GM12864 (cell line): ENCODE measurements at places on chromosomes 12 and 14.

DNA sequence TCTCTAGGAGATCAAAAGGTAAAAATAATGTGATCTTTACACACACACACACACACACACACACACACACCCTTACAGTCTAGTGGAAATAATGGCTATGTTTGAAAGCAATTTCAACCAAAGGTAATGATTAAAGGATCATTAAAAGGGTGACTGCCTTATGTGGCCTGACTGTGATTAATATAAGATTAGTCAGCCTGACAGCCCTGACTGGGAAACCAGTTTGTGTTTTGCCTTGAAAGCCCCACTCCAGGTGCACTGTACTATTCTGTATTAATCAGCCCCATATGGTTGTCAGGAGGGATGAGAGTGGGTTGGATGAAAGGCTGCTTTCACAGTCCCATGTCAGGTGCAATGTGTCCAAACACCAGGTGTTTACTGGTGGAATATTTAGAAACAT lies 10.5 kb downstream of the RASSF9 start:
- no peak for DNase-seq

DNA sequence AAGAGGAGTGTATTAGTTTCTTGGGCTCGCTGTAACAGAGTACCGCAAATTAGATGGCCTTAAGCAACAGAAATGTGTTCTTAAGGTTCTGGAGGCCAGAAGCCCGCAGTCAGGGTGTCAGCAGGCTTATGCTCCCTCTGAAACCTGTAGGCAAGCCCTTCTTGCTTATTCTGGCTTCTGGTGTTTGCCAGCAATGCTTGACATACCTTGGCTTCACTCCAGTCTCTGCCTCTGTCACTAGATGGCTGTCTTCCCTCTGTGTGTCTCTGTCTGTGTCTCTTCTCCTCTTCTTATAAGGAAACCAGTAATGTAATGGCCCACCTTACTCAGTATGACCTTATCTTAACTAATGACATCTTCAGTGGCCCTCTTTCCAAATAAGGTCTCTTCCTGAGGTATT lies 85.1 kb downstream of the DERA start:
- no peak for DNase-seq

DNA sequence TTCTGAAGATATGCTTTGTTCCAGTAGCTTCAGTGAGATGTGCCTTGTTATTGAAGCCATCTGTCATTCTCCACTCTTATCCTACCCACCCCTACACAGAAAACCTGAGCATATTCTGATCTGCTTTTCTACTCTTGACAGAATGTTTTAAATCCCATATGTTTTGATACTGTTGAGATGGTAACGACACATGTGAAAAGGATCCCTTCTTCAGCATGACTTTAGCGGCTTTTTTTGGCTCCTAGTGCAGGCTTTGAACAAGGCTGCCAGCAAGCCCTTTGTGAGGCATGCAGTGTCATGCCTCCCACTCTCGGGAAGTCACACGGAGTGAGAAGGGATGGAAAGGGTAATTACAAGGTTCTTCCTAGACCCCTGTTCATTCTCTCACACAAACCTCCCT lies 228.8 kb upstream of the RGS6 start:
- no peak for DNase-seq

DNA sequence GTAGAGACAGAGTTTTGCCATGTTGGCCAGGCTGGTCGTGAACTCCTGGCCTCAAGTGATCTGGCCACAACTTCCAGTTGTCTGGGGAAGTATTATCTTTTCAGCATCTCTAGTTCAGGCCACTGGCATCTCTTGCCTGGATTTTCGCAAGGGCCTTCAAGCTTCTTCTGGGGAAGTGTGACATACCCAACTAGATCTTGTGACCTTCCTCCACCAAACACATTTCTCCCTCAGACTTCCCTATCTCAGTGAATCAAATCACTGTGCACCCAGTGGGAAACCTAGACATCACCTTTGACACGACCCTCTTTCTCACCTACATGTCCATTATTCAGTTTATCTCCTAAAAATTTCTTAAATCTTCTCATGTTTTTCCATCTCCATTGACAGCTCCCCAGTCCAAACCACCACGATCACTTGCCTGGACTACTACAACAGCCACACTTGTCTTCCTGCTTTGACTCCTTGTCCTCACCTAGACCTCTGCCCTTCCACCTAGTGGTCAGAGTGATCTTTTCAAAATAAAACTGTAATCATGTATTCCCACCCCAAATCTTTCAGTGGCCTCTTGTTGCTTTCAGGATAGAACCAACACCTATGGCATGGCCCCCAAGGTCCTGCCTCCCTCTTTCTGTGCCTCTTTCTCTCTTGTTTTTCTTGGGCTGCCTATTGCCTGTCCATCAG lies 3.3 kb downstream of the EEF1AKMT3 start:
- no peak for DNase-seq

DNA sequence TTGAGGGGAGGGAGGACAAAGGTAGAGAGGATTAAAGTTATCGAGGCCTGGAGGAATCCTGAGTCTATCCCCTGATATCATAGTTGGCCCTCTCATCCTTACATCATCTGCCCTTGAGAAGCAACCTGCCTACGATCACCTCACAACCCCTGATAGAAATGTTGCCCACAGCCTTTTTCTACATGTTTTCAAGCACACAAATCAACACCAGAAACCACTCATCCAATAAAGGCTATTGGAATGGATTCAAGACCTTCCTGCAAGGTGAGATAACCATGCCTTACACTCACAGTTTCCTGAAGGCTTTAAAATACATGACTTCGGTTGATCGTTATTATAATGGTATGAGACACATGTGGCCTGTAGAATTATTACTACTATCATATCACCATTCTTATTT lies 175.7 kb upstream of the EGLN3 start:
- DNase-seq: no peak

DNA sequence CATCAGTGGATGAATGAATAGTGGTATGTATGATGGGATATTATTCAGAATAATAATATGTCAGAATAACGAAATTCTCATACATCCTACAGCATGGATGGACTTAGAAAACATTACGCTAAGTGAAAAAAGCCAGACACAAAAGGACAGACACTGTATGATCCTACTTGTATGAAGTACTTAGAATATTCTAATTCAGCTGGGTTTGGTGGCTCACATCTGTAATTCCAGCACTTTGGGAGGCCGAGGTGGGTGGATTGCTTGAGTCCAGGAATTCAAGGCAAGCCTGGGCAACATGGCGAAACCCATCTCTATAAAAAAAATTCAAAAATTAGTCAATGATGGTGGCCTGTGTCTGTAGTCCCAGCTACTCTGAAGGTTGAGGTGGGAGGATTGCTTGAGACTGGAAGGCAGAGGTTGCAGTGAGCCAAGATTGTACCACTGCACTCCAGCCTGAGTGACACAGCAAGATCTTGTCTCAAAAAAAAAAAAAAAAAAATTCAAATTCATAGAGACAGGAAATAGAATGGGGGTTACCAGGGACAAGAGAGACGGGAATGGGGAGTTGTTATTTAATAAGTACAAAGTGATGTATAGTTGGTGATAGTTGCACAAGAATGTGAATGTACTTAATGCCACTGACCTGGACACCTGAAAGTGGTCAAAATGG lies 132.3 kb downstream of the CHST11 start:
- no peak for DNase-seq

DNA sequence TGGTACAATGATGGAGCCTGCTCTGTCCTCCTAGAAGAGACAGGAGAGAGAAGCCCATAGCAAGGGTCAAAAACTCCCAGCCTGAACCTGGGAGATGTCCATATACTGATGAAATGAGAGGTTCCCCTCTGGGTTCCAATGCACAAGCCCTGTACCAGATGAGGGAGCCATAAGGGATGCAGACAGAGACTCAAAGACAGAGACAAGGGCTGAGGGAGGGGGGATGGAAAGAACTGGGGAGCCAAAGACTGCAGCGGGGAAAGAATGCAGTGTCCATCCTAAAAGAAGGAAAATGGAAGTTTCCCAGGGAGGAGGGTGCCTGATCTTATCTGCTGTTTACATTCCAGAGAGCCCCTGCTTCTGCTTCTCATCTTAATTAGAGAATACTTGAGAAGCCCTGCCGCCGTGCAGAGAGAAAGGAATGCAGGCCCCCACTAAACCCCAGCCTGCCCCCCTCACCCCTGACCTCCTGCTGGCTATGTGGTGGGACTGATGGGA lies 27.7 kb downstream of the KRT18 start:
- DNase-seq: no peak

- DNase-seq: no peak
Measured at GRCh38 chr14:92310776-92311375, 12.1 kb upstream of the SLC24A4 start.

GRCh38 chr12:122076743-122077495 lies 1.6 kb upstream of the MLXIP start:
- no peak for DNase-seq

DNA sequence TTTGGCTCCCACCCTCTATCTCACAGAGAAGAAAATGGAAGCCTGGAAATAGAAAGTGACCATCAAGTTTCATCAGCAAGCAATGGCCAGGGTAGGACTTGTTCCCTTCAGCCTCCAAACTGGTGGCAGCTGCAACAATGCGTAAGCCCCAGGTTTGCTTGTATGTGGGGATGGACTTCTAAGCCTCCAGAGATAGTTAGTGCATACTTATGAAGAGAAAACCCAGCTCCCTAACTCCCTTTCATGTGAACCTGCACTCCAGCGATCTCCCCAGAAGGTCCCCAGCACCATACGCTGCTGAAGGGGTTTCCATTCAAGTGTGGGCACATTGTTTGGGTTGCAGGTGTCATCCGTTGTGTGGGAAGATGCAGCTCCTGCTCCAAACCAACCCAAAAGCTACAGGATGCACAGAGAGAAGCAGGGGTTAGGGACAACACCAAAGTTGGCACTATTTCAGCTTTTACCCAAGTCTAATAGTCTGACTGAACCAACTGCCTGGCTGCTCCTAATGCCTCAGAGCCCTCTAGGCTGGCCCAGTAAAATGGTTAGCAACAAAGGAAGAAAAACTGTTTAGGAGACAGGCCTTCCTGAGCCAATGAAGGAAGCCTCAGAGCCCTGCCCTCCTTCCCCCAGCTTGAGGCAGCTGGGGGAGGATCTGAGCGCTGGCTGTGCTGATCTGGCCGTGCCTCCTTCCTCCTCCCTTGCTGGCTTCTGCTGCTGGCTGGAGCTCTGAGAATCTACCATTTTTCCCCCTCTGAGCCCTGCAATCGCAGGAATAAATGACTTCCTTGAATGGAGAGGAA lies 12.3 kb downstream of the ZFP36L1 start:
- no peak for DNase-seq

DNA sequence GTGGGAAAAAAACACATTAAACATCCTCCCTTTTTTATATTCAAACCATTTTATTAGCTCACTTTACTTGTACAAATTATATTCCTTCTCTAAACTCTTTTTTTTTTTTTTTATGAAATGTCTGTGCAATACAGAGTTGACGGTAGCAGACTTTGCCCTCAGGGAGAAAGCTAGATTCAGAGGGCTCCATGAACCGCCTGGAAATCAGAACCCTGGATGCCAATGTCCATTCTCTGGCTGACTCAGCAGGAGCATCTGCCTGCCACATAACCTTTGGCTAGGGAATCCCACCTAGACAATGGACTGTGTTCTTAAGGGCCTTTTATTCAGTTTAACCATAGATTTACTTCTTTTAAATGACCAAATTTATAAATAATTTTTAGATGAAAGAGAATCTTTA lies 467.0 kb downstream of the MDGA2 start:
- no peak for DNase-seq

- DNase-seq: no peak
Measured at GRCh38 chr12:49294086-49294803, 702 bp upstream of the PRPH start.

- DNase-seq: no peak
Measured at GRCh38 chr14:45096218-45096617, 12.3 kb downstream of the PRPF39 start.

DNA sequence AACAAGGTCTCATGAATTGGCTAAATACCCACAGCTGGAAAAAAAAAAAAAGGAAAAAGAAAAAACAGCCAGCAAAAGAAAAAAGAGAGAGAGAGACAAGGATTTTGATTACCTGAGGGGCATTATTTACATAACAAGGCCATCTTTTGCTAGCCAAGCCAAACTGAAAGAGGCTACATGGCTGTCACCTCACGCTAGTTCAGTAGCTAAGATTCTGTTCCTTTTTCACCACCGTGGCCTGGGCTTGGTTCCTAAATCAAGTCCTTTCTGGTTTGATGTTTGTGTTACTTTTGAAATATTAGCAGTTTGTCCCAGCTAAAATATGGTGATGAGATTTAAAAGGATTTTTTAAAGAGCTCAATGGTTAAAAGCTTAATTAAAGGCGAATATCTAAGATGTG lies 2.0 kb upstream of the SDS start:
- no peak for DNase-seq

GRCh38 chr12:118986050-118986449 lies 4.7 kb downstream of the SRRM4 start:
- no peak for DNase-seq

DNA sequence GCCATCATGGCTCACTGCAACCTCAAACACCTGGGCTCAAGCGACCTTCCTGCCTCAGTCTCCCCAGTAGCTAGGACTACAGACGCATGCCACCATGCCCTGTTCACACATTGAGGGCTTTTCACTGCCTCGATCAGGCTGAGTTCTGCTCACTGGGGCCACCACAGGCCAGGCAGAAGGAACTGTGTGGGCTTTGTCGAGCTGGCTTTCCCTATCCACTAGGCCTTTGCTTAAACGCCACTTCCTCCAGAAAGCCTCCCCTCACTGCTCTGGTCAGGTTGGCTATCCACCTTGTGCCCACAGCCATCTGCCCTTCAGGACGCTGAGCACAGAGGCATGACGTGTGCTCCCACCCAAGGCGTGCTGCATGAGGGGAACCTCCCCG lies 45.2 kb downstream of the MLXIP start:
- DNase-seq: no peak

GRCh38 chr12:6821591-6822425 lies at the start of gene GPR162:
GPR162 (plus strand) TSS chr12:6821821; CDS start chr12:6823899, 2,078 bp downstream.
- no peak for DNase-seq

- no peak for DNase-seq
Measured at GRCh38 chr12:8033153-8034044, 883 bp downstream of the FOXJ2 start.

- DNase-seq: no peak
Measured at GRCh38 chr12:24325331-24325730, 375.9 kb upstream of the SOX5 start.

DNA sequence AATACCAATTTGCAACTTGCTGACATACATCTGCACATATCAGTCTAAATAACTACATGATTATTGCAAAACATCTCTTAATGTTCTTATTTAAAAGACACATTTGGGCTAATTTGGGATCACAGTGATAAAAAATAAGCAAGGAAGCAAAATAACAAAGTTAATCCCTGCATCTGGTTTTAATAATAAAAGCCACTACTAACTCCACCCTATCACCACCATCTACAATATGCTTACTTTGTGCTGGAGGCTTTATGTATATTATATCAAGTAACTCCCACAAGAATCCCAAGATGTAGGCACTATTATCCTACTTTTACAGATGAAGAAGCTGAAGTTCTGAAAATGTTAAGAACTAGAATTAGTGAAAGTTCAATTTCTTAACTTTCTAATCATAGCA lies 45.7 kb downstream of the TAOK3 start:
- DNase-seq: no peak
